GM23338 (cell line): ENCODE measurements at places on chromosomes 2 and 18. TPM values are rescaled to one million over a fixed set of nuclear protein-coding genes. Genes with fewer than 3 reads are reported as not detected.

EIPR1 gene
- 40.5 and 46.3 TPM in 2 replicates for total RNA-seq

CRYGC gene
- total RNA-seq = not detected in 2 replicates

BCS1L gene
- 16.9 and 23.5 TPM in 2 replicates for total RNA-seq

ZBTB7C gene
- total RNA-seq = 0.14 and 0.47 TPM in 2 replicates

DNAH6 gene
- total RNA-seq = 0.16 and 0.31 TPM in 2 replicates

ZSWIM2 gene
- not detected in 2 replicates for total RNA-seq

RGPD4 gene
- not detected in 2 replicates for total RNA-seq

IL1RN gene
- total RNA-seq = not detected in 2 replicates

CCDC138 gene
- total RNA-seq = 31.6 and 35.7 TPM in 2 replicates

RESP18 gene
- not detected in 2 replicates for total RNA-seq

G6PC2 gene
- total RNA-seq = not detected in 2 replicates

GPR75 gene
- total RNA-seq = 2.3 and 4.1 TPM in 2 replicates

WDPCP gene
- 13.0 and 20.4 TPM in 2 replicates for total RNA-seq

TXNL4A gene
- 45.9 and 51.0 TPM in 2 replicates for total RNA-seq

C2orf49 gene
- total RNA-seq = 19.6 and 26.0 TPM in 2 replicates

AGXT gene
- total RNA-seq = not detected in 2 replicates

PRSS56 gene
- total RNA-seq = 0.31 TPM in 1 of 2 replicates, not detected in the other

C2orf80 gene
- total RNA-seq = 3.1 TPM in 1 of 2 replicates, not detected in the other

DNAJC5G gene
- total RNA-seq = 0.39 and 0.59 TPM in 2 replicates
